AG04450 (cell line): ENCODE measurements at places on chromosomes 2 and 18.

GRCh38 chr2:148888003-148888501, 13.0 kb downstream of the KIF5C start:
- DNase-seq = no peak

DNA sequence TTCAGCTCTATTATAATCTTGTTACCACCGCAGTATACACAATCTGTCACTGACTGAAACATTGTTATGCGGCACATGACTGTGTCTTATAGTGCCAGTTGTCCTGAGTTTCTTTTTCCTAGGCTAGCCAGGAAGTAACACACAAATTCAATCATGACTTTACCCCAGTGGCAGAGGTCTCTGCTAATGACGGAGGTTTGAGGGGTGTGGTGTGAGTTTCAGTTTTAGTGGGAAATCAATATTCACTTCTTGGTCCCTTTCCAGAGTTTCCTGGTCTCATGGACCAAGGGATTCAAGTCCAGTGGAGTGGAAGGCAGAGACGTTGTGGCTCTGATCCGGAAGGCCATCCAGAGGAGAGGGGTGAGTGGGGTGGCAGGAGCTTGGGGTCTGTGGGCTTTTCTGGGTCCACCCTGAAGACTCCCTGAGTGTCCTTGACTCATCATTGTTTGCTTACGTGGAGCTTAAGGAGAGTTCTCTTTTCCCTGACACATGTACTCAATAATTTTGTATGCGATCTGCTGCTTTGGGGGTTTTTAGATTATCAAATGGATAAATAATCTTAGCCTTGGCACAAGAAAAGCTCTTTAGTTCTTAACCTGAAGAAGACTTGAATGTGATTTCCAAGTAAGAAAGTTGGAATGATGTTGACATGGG, 39.2 kb downstream of the HK2 start:
- DNase-seq = no peak

- no peak for DNase-seq
These were observed 61.4 kb downstream of the BCL2L11 start for GRCh38 chr2:111182121-111182520.

GRCh38 chr2:170548304-170548703, 166.8 kb upstream of the SP5 start:
- no peak for DNase-seq

DNA sequence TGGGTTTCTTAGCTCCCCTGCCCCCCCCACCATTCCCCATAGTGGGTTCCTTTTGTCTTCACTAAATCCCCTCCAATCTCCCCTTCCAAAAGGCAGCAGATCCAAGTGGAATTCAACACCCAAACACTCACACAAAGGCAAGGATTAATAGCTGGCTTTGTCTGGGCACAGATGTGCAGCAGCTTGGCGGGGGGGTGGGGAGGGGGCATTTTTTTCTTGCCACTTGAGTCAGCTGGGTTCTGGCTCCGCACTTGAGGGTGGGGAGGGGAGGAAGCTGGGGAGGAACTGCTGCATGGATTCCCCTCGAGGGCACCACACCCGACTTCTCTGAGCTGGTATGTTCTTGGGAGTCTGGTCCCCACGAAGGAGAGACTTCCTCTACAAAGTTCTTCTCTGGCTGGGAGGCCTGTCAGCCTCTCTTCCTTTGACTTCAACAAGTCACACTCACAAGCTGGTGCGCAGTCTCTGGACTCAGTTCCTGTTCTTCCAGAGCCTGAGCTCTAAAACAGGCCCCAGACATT, 36.0 kb downstream of the SERTAD2 start:
- no peak for DNase-seq

- DNase-seq = no peak
These were observed 88.3 kb upstream of the PPP1CB start for GRCh38 chr2:28663359-28663758.

DNA sequence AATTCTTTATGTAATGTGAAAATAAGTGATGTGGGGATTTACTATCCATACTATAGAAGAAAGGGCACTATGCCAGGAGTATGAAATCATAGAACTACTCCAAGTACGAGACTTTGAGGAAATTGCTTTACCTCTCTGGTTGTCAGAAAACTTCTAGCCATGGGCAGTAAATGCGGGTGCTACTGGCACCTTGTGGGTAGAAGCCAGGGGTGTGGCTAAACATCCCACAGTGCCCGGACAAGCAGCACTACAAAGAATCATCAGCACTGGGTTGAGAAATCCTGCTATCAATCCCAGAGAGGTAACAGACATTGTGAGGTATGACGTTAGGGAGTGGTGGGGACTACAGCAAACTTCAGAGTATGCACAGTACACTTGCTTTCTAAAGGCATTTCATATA, 453.5 kb upstream of the TNP1 start:
- DNase-seq = no peak

DNA sequence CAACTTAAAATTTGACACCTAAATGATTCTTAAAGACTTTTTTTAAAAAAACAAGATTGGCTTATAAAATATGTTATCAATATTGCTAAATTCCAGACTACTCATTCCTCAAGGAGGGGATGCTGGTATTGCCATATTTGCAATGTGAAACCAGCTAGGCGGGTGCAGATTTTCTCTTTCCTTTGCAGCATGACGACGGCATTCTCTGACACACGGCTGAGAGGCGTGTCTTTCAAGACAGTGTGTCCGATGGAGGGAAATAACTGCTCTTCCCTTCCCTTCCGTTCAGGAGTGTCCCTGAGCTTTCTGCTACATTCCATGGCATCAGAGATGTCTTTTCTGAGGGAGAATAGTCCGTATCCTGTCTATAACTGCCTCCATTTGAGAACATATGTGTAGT, 38.2 kb upstream of the CNGA3 start:
- no peak for DNase-seq

- no peak for DNase-seq
These were observed 217.1 kb downstream of the TCF4 start for GRCh38 chr18:55370936-55371335.

GRCh38 chr2:165122521-165122920, 81.3 kb downstream of the SCN3A start:
- DNase-seq = no peak

DNA sequence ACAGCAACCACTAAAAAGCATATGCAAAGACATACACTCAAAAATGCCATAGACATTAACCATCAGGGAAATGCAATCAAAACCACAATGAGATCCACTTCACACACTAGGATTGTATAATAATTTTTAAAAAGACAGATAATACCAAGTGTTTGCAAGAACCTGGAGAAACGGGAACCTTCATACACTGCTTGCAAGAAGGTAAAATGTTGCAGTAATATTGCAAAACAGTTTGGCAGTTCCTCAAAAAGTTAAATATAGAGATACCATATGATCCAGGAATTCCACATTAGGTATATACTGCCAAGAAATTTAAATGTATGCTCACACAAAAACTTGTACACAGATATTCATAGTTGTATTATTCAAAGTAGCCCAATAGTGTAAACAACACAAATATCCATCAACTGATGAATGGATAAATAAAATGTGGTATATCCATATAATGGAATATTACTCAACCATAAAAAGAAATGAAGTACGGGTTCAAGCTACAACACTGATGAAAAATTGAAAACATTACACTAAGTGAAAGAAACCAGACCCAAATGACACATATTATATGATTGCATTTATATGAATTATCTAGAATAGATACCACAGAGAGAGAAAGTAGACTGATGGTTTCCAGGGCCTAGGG, 14.7 kb upstream of the CHMP3 start:
- no peak for DNase-seq

DNA sequence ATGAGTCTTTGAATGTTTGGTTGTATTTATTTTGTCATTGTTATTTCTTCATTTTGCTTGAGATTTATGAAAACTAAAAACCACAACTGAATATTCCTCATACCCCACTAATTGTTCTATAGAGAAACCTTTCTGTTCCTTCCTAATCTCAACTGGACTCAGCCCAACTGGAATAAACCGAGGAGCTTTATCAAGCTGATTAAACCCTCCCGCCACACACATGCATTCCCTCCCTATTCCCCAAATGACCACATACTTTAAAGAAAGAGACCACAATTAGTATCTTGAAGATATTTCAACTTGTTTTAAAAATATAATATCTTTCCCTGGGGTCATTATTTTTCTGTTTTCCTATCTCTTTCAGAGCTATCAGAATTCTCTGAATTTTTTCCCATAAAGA, 107.5 kb downstream of the OSR1 start:
- no peak for DNase-seq

DNA sequence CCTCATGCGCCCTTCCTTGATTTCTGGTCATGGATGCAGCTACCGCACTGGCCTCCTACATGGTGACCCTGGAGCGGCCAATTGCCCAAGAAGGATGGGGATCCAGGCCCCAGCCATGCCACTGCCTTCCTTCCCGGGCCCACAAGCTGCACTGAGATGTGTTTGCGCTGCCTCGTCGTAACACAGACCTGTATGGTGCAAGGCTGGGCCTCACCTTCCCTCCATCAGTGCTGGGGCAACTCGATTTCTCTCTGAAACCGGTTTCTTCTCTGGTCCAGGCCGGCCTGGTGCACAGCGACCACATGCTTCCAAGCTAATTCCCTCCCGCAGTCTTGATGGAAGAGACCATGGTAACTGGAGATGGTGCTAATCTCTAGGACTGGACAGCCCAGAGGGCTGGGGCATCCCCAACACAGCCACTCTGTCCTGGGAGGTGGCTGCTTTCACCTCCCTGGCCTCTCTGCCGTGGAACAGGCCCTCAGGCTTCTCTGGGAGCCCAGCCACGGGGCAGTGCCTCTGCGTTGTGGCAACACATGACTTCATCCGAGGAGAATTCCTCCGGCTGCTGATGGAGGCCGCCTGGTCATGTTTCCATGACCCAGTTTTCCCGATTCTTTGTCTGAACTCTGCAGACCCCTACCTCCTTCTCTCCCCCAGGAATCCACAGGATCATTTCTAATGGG, 184.2 kb downstream of the GLI2 start:
- peak; percentile 27 for DNase-seq
